Forelimb muscle (tissue), 1 donor: ENCODE measurements at places on chromosomes 5 and 9.

DNA sequence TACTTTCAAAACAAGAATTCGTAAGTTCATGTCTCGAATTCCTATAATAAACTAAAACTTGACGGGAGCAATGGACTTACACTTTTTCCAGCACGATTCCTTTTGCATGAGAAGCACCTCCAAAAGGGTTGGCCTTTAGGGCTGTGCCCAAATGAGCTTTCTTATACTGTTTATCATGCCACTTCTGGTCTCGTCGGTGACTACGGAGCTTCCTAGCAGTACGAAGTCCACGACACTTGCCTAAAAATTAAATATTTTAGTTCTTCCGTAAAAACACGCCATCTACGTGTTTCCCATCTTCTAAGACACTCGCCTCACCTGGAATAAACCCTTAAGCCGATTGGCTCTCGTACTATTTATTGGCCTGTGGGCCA is 554 bp downstream of the RPS23 start:
- DNase-seq, result no peak

GRCh38 chr9:136720251-136720897 is 8.0 kb downstream of the DIPK1B start:
- DNase-seq, result peak; percentile 56

GRCh38 chr5:135179308-135179980 is 145.4 kb upstream of the PITX1 start:
- DNase-seq, result no peak

- DNase-seq, result no peak
These were observed 273.7 kb downstream of the SYK start for GRCh38 chr9:91075279-91075678.

DNA sequence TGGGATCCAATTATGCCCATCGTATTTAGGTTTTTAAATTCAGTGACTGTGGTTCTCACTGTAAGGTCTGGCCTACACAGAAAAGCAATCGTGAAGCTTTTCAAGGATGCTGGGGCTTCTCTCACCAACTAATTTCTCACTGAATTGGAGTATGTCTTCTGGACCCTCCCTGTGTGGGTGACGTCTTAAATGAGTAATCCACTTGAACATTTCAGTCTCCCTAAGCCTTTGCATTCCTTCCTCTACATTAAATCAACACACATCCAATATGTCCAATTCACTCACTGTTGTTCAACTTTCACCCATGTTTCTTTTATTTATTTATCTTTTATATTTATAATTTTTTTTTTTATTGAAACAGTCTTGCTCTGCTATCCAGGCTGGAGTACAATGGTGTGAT is 12.5 kb upstream of the BTF3 start:
- no peak for DNase-seq

DNA sequence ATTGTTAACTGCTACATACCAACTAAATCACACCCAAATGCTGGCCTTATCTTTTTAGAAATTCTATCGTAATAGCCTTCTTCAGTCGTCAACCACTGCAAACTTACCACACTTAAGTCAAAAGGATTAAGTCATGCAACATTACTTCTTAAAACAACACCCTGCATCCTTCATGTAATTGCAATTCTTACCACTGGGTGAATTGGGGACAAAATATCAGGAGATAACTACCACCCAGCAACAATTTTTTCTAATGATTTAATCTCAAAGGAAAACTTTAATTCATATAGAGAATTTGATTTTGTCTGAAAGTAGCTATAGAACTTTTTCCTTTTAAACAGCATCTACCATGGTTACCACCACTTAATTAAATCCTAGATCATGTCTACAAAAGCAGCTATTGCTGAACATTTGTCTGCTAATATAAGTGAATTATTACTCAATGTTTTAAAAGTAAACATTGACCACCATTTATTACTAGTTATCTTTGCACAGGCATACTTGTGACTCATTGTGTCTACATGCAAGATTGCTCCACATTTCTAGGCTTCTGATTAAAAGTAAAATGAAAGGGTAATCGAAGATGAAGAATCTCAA is 10.5 kb downstream of the MLLT3 start:
- DNase-seq, result no peak

DNA sequence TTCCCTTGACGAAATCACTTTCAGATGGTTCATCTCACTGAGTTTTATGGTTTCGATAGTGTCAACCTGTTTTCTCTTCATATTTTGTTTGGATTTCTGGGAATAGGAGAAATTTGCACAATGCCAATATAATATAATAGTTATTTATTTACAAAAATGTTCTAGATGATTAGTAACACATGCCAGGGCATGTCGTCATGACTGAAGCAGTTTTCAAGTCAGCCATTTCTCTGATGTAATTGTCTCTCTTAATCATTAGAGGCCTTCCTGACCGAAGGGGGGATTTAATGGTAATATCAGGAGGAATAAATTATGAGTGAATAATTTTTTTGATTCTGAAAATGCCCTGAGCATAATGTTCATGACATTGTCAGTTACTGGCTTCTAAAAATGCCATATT is 246.5 kb upstream of the ATP10B start:
- no peak for DNase-seq

GRCh38 chr5:35854248-35854647 is 2.4 kb upstream of the IL7R start:
- DNase-seq, result no peak

DNA sequence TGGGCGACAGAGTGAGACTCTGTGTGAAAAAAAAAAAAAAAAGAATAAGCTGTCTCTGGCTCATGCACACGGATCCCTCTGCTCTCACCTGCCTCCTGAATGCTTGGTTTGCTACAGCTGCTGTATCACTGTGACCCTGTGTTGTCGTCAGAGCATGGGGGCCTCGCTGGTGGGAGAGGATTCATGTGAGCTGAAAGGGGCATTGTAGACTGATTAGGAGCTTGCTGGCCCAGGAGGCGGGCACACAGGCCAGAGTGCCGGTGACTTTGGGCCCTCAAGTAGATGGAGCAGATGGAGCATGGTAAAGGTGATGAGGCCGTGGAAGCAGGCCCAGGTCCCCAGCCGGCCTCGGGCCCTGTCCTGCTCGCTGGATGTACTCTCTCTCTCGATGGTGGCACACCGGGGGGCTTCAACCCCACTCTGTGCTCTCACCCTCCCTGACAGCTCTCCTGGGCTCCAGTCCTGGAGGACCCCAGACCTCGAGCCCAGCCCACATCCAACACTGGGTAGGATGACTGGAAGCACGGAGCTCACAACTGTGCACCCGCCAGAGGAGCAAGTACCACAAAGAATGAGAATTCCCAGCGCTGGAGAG is 7.1 kb downstream of the FLT4 start:
- no peak for DNase-seq

GRCh38 chr5:65077653-65078052 is 308.9 kb downstream of the CWC27 start:
- no peak for DNase-seq

- DNase-seq, result no peak
These were observed 89.7 kb downstream of the PPP2R2B start for GRCh38 chr5:146788898-146789297.

DNA sequence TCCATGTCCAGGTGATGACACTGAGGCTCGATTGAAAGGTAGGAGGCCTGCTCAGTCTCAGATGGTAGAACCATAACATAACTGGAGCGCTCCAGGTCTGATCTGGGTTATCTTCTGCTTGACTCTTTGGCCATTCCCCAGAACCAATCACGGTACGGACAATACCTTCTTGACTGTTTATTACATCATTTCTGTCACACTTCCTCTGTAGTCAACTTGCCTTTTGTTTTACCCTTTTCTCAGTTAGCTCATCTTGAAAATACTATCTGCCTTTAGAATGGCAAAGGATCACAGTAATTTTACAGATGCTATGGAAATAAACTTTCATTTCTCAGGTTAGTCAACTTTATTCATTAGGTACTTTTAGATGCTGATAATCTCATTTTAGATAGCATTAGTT is 22.4 kb downstream of the GLRA1 start:
- no peak for DNase-seq

- DNase-seq, result no peak
These were observed 288.8 kb upstream of the ADAMTSL1 start for GRCh38 chr9:18185196-18185595.

DNA sequence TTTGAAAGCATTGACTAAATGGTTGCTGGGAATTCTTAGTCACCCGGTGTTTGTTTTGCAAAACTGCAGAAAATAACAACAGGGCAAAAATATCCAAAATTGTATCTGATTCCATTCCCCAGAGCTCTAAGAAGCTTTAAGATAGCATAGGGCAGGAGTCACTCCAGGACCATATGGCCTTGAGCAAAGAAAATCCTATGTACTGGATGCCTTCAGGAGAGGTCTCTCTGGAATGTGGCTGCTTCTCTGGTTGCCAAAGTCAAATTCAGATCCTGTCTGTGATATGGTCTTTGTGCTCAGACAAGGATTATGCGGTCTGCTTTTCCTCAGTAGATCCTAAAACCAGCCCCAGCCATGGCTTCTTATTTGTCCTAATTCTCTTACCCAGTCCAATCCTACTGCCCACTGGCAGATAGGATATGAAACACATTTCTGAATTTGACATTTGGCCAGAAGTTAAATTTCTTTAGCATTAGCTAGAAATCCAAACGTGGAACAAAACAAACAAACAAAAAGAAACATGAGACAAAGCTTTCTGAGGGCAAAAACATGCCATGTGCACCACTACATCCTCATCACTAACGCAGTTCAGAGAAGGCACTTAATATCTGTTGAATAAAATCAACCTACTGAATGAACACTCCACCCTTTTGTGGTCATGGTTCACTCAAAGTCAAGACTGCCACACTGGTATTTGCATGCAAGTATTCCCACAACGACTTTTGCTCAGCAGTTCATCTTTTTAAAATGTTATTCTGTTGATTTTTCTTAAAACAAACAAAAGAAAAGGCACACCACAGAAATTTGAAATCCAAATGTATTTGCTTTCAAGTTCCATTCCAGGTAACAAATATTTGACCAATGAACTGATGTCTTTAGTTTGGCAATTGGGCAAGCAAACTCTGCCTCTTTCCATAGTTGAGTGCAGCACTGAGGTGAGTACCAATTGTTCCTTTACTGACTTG is 165.7 kb downstream of the TRPM6 start:
- no peak for DNase-seq

- DNase-seq, result no peak
These were observed 31.1 kb downstream of the SEC61B start for GRCh38 chr9:99253134-99253533.

DNA sequence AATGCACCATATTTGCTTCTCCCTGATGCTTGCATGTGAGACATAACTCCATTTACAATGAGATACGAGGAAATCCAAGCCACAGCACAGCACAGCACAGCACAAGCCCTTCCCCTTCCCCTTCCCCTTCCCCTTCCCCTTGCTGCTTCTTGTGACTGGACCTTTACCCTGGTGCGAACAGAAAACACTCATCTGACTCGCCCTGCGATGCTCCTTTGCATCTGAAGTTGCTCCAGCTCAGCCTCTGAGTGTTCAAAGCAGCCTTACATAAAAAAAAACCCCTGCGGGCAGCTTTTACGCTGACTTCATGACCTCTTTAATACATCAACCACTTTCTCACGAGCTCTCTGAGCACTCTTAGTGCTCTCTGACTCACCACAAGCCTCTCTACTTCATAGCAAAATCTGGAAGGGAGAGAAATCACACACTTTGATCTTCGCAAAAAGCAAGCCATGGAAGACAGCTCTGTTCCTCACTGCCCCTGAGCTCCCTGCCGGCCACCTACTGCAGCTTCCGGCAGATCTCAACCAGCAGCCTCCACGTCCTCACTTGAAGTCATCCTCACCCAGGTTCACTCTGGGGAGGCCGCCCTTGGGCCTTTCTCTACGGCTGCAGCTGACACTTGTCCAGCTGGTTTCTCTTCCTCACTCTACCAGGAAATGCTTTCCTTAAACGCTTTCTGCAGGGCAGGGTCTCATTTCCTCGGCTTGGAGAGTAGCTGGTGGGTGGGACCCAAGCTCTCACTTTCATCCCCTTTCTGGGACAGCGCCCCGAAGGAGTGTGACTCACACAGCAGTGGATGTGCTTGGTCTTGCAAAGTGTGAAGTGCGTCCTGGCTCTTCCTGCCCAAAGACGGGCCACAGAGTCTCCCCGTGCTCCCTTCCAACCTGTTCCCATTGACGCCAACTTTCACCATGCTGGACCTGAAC is 5.3 kb downstream of the SLC34A1 start:
- no peak for DNase-seq

DNA sequence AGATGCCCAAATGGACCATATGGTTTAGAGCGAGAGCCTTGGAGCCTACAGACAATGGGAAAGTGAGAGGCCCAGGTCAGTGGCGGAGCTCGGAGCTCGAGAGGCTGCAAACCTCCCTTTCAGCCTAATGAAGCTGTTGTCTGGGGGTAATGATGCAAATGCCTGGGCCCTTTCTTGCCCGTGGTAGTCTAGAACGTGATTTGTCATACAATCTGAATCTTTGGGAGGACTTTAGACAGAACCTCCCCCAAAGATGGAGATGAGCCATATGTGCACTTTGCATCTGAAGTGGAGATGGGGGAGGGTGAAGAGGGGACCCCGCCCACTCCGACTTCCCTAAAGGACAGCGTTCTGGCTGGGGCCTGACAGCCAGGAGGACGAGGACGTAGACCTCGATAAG is 10.3 kb upstream of the NEUROG1 start:
- no peak for DNase-seq

- DNase-seq, result no peak
These were observed 19.7 kb downstream of the NIPSNAP3B start for GRCh38 chr9:104783588-104783987.

- DNase-seq, result no peak
These were observed 12.3 kb downstream of the GNE start for GRCh38 chr9:36245906-36246305.

GRCh38 chr5:67061511-67061910 is 135.1 kb downstream of the CD180 start:
- no peak for DNase-seq

DNA sequence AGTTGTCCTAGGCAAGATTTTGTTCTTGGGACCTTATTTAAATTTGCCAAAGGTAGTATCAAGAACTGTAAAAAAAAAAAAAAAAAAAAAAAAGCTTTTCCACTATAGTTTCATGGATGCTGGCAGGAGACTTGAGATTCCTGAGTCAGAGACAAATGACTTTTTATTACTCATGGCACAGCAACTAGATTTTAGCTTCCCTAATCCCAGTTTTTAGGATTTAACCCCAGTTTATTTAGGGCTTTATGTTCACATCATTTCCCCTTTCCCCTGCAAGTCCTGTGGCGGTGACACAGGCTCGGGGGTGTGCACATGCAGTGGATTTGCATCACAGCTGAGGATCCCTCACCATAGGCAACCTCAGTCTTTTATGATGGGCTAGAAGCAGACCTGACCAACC is 144.9 kb downstream of the GOLPH3 start:
- no peak for DNase-seq

DNA sequence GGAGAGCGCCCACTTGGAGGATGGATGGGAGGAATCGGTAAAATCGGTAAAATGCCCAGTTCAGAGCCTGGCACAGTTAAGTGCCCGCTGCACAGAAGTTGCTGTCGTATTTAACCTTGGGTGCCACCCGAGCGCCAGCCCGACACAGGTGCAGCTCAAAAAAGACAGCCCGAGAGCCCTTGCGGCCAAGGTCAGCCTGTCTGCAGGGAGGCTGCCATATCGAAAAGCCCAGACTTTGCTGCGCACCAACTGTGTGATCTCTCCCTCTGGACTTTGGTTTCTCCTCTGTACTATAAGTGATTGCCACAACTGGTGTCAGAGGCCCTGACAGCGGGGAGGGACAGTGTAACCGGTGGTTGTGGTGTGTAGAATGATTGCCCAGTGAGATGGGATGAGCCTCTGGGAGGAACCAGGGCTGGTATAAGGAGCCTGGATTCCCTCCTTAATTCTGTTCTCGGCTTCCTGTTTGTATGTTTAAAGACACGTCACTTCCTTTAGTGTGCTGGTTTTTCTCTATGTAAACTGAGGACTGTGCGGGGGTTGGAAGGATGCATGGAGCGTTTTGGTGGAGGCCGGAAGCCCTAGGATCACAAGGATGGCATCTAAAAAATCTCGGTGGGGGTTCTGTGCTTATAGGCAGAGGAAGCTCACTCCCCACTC is 792 bp downstream of the NTMT1 start:
- no peak for DNase-seq
